ENCODE measurements at places on chromosomes 6 and 20. TPM values are rescaled to one million over a fixed set of nuclear protein-coding genes. Genes with fewer than 3 reads are reported as not detected.

Gene NMBR
- total RNA-seq = not detected

Gene TPD52L1
- 1.1 TPM for total RNA-seq

Gene LHFPL5
- total RNA-seq = not detected

Gene MUCL3
- total RNA-seq = not detected

Gene SLC16A10
- 11.5 TPM for total RNA-seq

Measured in activated CD8-positive, alpha-beta T cell treated with anti-CD3 and anti-CD28 coated beads for 36 hours (primary cell).